Large intestine (tissue), 12 donors: ENCODE measurements at places on chromosomes 1 and 21. TPM values are rescaled to one million over a fixed set of nuclear protein-coding genes. Genes with fewer than 3 reads are reported as not detected.

DNA sequence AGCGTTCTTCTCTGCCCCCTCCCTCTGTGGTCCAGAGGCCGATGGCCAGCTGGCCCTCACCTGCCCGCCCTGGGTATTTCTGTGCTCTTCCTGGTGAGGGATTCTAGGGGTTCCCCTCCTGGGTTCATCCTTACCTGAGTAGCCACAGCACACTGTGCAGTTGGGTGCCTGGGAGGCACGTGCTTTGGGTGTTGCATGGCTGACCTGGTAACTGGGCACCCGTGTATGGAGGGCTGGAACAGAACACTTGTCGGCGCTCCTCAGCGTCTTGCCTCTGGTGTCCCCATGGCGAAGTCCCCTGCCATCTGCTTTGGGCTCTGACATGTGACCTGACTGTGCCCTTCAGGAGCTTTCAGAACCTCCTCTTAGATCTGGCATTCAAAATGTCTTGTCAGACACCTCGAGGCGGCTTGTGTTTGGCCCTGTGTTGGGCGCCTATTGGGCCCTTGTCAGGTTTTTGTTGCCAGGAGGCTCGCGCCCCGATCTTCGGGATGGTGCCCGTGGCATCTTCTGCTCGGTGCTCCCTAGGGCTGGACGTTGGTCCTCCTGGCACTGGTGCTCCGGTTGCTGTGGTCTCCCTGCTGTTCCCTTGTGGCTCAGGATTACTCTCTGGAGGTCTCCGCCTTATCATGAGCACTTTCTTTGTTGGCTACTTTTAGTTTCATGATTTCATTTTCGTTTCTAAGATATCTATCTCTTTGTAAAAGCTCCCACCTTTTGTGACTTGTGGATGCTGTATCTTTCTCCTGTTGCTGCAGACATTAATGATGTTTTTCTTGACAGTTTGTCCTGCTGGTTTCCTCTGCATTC lies 28.5 kb downstream of the SKI start:
- DNase-seq: no peak
- H3K27ac ChIP-seq: peak overlapping the region; percentile 38
- H3K36me3 ChIP-seq: peaks cover 18% of the 10 kb centered on the region
- peaks cover 26% of the 10 kb centered on the region for H3K4me1 ChIP-seq
- no peaks in the 10 kb centered on the region for H3K27me3 ChIP-seq
- H3K4me3 ChIP-seq: no peak overlapping the region

GRCh38 chr21:43767984-43768867 lies 7.9 kb downstream of the CSTB start:
- H3K27ac ChIP-seq: peak overlapping the region; percentile 63
- peak; percentile 92 for DNase-seq
- no peak overlapping the region for H3K4me3 ChIP-seq
- peaks cover 24% of the 10 kb centered on the region for H3K4me1 ChIP-seq

DNA sequence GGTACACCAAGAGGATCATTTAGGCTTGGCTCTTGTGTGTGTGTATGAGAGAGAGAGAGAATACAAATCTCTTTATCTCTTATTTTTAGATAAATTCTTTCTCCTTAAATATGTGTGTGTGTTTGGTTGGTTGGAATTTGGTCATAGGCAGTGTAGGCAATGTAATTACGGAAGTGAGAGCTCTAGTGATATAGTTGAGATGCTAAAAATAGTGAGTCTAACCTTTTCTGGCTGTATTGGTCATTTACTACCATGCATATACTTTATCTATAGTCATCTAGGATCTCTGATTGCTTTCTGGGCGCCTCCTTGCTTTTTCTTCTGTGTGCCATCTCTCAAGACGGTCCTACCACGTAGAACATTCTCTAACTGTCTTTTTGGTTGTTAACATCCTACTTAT lies 250.2 kb downstream of the NUF2 start:
- no peaks in the 10 kb centered on the region for H3K36me3 ChIP-seq
- no peak for DNase-seq
- no peak overlapping the region for H3K27ac ChIP-seq
- H3K27me3 ChIP-seq: no peaks in the 10 kb centered on the region
- no peaks in the 10 kb centered on the region for H3K4me1 ChIP-seq
- no peak overlapping the region for H3K4me3 ChIP-seq

- H3K27ac ChIP-seq: no peak overlapping the region
- H3K27me3 ChIP-seq: peaks cover 63% of the 10 kb centered on the region
- DNase-seq: peak; percentile 62
- peak overlapping the region; percentile 24 for H3K4me3 ChIP-seq
- H3K36me3 ChIP-seq: no peaks in the 10 kb centered on the region
- H3K4me1 ChIP-seq: peaks cover 11% of the 10 kb centered on the region
Observed at GRCh38 chr1:183416850-183417771, 1.1 kb downstream of the NMNAT2 start.

DNA sequence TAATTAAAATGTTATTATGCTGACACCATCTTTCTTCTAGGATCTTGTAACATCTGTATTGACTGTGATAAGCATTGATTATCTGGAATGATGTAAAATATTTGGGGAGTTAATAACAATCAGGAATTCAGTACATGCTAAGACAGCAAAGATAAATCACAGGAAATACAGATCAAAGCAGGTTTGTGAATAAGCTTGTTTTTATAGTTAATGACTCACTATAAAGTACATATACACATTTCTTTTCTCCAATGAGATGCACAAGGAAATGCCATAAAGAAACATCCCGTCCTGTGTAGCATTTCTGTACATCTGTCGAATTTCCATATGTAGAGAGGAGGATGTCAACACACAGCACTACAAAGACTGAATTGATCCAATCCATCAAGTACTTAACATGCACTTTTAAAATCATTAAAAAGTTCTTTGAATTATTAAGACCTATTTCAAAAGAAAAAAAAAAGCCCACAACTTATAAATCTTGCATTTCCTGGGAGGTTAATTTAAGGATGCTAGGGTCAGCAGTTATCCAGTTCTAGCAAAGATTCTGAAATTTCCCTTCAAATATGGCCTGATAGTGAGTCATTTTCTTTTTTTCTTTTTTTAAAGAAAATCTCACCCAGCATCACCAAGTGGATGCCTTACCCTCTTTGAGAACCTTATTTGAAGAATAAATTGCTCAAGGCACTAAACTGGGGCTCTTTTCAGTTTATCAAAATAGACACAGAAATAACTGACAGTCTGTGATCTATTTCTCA lies 243.2 kb upstream of the NR5A2 start:
- DNase-seq: no peak
- no peaks in the 10 kb centered on the region for H3K27me3 ChIP-seq
- no peak overlapping the region for H3K4me3 ChIP-seq
- no peaks in the 10 kb centered on the region for H3K4me1 ChIP-seq
- no peak overlapping the region for H3K27ac ChIP-seq

DNA sequence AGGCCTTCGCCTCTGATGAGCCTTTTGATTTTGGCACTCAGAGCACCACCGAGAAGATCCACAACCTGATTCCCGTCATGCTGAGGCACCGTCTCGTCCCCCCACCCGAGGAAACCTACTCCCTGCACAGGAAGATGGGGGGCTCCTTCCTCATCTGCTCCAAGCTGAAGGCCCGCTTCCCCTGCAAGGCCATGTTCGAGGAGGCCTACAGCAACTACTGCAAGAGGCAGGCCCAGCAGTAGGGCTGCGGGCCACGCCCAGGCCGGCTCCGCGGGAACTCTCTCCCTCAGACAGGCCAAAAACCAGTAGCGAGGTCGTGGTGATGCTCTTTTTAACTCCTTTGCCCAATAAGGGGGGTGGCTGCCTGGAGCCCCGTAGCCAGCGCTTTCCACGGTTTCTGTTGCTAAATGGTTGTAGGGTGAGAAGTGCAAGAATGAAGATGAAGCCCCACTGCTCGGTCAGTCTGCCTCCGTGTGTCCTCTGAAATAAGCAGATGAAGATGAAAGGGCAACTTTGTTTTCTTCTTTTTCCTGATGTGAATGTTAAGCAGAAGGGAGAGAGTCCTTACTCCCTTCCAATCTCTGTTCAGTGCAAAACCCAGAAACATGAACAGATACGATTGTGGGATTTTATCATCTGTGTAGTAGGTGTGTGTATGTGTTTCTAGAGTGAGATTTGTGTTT lies 46.5 kb downstream of the COQ8A start:
- no peak for DNase-seq
- peaks cover 36% of the 10 kb centered on the region for H3K4me1 ChIP-seq
- H3K27ac ChIP-seq: no peak overlapping the region
- H3K4me3 ChIP-seq: no peak overlapping the region
- H3K27me3 ChIP-seq: no peaks in the 10 kb centered on the region

DNA sequence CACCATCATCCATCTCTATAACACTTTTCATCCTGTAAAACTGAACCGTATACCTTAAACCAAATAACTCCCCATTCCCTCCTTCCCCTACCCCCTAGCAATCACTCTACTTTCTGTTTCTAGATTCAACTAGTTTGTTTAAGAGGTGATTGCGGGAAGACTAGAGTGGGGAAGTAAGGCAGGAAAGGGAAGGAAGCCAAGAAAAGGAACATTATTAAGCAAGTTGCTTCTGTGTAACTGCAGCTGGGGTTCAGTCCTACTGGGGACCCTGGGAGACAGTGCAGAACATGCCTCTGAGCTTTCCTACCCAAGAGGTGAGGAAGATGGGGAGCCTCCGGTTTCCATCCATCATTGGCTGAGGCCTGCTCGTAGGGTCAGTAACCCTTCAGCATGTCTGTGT lies 28.9 kb upstream of the H3-3A start:
- peaks cover 23% of the 10 kb centered on the region for H3K4me1 ChIP-seq
- no peaks in the 10 kb centered on the region for H3K36me3 ChIP-seq
- H3K4me3 ChIP-seq: no peak overlapping the region
- H3K27me3 ChIP-seq: no peaks in the 10 kb centered on the region

GRCh38 chr1:167230437-167230836 lies 9.8 kb downstream of the POU2F1 start:
- H3K27me3 ChIP-seq: no peaks in the 10 kb centered on the region
- H3K4me1 ChIP-seq: peaks cover 12% of the 10 kb centered on the region
- no peak overlapping the region for H3K27ac ChIP-seq

GRCh38 chr1:27149084-27149761 lies 5.7 kb downstream of the SLC9A1 start:
- no peak overlapping the region for H3K27ac ChIP-seq
- no peak for DNase-seq
- no peaks in the 10 kb centered on the region for H3K36me3 ChIP-seq

DNA sequence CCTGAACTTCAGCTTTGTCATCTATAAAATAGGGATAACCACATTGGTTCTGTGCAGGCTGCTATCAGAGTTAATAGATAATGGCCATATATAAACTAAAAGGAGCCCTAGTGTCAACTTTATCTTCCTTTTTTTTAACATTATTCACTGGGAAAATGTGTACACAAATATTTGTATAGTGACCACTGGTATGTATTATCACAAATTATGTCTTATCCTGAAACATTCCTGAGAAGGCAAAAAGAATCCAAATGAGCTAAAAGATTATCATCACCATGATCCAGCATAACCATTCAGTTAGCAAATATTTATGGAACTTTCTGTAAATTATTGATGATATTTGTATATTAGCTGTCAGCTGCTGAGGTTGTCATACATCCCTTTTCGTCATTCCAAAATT lies 16.6 kb downstream of the ANGPTL3 start:
- no peaks in the 10 kb centered on the region for H3K4me1 ChIP-seq
- peaks cover 8% of the 10 kb centered on the region for H3K36me3 ChIP-seq
- no peaks in the 10 kb centered on the region for H3K27me3 ChIP-seq
- H3K27ac ChIP-seq: no peak overlapping the region
- DNase-seq: no peak

- no peak overlapping the region for H3K4me3 ChIP-seq
- no peaks in the 10 kb centered on the region for H3K36me3 ChIP-seq
- H3K4me1 ChIP-seq: no peaks in the 10 kb centered on the region
- peak overlapping the region; percentile 52 for H3K27ac ChIP-seq
Observed at GRCh38 chr1:221439747-221440501, 302.0 kb downstream of the DUSP10 start.

GRCh38 chr1:85240174-85240601 lies 19.3 kb downstream of the C1orf52 start:
- no peaks in the 10 kb centered on the region for H3K4me1 ChIP-seq
- no peaks in the 10 kb centered on the region for H3K36me3 ChIP-seq
- H3K27ac ChIP-seq: no peak overlapping the region

DNA sequence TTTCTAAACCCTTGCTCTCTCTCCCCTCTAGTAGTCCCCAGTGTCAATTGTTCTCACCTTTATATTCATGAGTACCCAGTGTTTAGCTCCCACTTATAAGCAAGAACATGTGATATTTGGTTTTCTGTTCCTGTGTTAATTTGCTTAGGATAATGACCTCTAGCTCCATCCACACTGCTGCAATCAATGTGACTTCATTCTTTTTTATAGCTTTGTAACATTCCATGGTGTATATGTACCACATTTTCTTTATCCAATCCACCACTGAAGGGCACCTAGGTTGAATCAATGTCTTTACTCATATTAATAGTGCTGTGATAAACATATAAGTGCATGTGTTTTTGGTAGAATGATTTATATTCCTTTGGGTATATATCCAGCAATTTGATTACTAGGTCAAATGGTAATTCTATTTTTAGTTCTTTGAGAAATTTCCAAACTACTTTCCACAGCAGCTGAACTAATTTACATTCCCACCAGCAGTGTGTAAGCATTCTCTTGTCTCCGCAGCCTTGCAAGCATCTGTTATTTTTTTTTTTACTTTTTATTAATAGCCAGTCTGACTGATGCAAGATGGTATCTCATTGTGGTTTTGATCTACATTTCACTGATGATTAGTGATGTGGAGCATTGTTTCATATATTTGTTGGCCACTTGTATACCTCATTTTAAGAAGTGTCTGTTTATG lies 277.8 kb downstream of the LTN1 start:
- H3K27me3 ChIP-seq: no peaks in the 10 kb centered on the region
- H3K27ac ChIP-seq: no peak overlapping the region

DNA sequence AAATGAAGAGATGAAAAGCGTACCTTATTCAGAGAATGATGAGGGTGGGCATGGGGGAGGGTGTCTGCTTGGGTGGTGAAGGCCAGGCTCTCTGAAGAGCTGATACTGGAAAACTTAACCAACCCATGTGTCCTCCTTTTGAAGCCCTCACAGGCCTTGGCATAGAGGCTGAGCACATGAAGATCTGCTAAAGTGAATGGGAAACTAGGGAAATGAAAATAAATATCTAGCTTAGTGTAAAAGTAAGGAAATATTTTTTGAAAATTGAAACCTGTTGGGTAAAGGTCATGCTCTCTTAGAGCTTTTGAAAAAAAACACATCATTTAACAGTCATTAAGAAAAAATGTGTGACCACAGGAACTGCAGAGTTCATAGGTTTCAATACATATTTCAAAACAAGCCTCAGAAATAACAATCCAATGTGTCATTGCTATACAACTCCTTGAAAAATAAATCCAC lies 40.5 kb upstream of the RALGPS2 start:
- DNase-seq: peak; percentile 30
- H3K4me3 ChIP-seq: no peak overlapping the region
- H3K36me3 ChIP-seq: no peaks in the 10 kb centered on the region
- H3K4me1 ChIP-seq: no peaks in the 10 kb centered on the region

DNA sequence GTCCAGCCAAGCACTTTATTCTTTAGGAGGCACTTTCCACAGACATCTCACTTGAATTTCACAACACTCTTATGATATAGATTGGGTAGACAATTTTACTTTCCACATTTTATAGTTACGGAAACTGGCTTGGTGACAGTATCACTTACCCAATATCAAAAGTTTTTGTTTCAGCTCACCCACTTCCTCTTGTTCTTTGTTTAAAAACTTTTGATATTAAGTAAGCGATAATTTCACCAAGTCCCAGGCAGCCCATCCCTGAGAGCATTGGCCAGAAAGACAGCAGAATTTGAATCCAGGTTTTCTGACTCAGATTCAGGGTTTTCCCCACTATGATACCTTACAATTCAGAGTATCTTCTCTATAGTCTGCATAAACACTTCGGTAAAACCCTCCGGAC lies 60.0 kb downstream of the LRIG2 start:
- no peaks in the 10 kb centered on the region for H3K4me1 ChIP-seq
- no peak overlapping the region for H3K27ac ChIP-seq
- no peak overlapping the region for H3K4me3 ChIP-seq
- peaks cover 2% of the 10 kb centered on the region for H3K36me3 ChIP-seq
- H3K27me3 ChIP-seq: no peaks in the 10 kb centered on the region

The SLC30A10 gene
- 24.3 TPM for polyA plus RNA-seq

The RNU1-1 gene
- 3.2 TPM for polyA plus RNA-seq

The PTGS2 gene
- 12.3 TPM for polyA plus RNA-seq

The TTC22 gene
- 28.2 TPM for polyA plus RNA-seq

The ADORA3 gene
- 2.9 TPM for polyA plus RNA-seq

The DISP1 gene
- polyA plus RNA-seq: 9.1 TPM
